Tibial artery (tissue), 4 donors: ENCODE measurements at places on chromosomes 2 and 18.

- no peak for DNase-seq
- no peak overlapping the region for H3K27ac ChIP-seq
- H3K36me3 ChIP-seq: no peaks in the 10 kb centered on the region
- H3K4me3 ChIP-seq: no peak overlapping the region
These were observed 230.6 kb upstream of the LRATD1 start for GRCh38 chr2:14401873-14402272.

- no peaks in the 10 kb centered on the region for H3K27me3 ChIP-seq
- no peak for DNase-seq
- no peaks in the 10 kb centered on the region for H3K4me1 ChIP-seq
- no peak overlapping the region for H3K27ac ChIP-seq
- H3K36me3 ChIP-seq: no peaks in the 10 kb centered on the region
These were observed 226.3 kb downstream of the CCDC85A start for GRCh38 chr2:56410140-56410539.

DNA sequence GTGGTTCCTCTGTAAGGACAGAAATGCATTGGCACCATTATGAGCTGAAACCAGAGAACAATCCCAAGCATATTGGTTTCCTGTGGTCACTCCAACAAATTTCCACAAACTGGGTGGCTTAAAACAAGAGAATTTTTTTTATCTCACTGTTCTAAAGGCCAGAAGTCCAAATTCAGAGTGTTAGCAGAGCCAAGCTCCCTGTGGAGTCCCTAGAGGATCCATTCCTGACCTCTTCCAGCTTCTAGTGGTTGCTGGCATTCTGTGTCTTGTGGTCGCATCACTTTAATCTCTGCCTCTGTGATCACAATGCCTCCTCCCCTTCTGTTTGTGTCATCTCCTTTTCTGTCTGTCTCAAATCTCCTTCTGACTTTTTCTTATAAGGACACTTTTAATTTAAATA, 380.3 kb downstream of the NYAP2 start:
- no peak overlapping the region for H3K27ac ChIP-seq
- no peaks in the 10 kb centered on the region for H3K36me3 ChIP-seq
- H3K27me3 ChIP-seq: no peaks in the 10 kb centered on the region
- peaks cover 9% of the 10 kb centered on the region for H3K4me1 ChIP-seq
- no peak overlapping the region for H3K4me3 ChIP-seq
- no peak for DNase-seq

GRCh38 chr2:219225350-219225749, 4.1 kb downstream of the ATG9A start:
- H3K4me3 ChIP-seq: no peak overlapping the region
- H3K4me1 ChIP-seq: peaks cover 30% of the 10 kb centered on the region
- no peak for DNase-seq
- H3K27me3 ChIP-seq: no peaks in the 10 kb centered on the region

GRCh38 chr18:49371786-49372185, 88.7 kb downstream of the DYM start:
- no peak overlapping the region for H3K4me3 ChIP-seq
- peaks cover 5% of the 10 kb centered on the region for H3K36me3 ChIP-seq
- no peaks in the 10 kb centered on the region for H3K4me1 ChIP-seq
- H3K27me3 ChIP-seq: no peaks in the 10 kb centered on the region
- no peak for DNase-seq

- H3K27ac ChIP-seq: peak overlapping the region; percentile 36
- H3K36me3 ChIP-seq: no peaks in the 10 kb centered on the region
- H3K4me3 ChIP-seq: no peak overlapping the region
- DNase-seq: no peak
- peaks cover 6% of the 10 kb centered on the region for H3K4me1 ChIP-seq
- H3K27me3 ChIP-seq: no peaks in the 10 kb centered on the region
These were observed 24.0 kb upstream of the COLEC12 start for GRCh38 chr18:524466-524865.

- H3K27me3 ChIP-seq: no peaks in the 10 kb centered on the region
- H3K36me3 ChIP-seq: no peaks in the 10 kb centered on the region
- H3K4me1 ChIP-seq: peaks cover 30% of the 10 kb centered on the region
- H3K4me3 ChIP-seq: no peak overlapping the region
- no peak overlapping the region for H3K27ac ChIP-seq
These were observed 78.2 kb downstream of the SH3RF3 start for GRCh38 chr2:109207176-109207575.

GRCh38 chr2:111039628-111040383, 80.9 kb upstream of the BCL2L11 start:
- no peaks in the 10 kb centered on the region for H3K4me1 ChIP-seq
- DNase-seq: no peak
- H3K27ac ChIP-seq: no peak overlapping the region
- H3K4me3 ChIP-seq: no peak overlapping the region
- peaks cover 25% of the 10 kb centered on the region for H3K27me3 ChIP-seq
- H3K36me3 ChIP-seq: no peaks in the 10 kb centered on the region

DNA sequence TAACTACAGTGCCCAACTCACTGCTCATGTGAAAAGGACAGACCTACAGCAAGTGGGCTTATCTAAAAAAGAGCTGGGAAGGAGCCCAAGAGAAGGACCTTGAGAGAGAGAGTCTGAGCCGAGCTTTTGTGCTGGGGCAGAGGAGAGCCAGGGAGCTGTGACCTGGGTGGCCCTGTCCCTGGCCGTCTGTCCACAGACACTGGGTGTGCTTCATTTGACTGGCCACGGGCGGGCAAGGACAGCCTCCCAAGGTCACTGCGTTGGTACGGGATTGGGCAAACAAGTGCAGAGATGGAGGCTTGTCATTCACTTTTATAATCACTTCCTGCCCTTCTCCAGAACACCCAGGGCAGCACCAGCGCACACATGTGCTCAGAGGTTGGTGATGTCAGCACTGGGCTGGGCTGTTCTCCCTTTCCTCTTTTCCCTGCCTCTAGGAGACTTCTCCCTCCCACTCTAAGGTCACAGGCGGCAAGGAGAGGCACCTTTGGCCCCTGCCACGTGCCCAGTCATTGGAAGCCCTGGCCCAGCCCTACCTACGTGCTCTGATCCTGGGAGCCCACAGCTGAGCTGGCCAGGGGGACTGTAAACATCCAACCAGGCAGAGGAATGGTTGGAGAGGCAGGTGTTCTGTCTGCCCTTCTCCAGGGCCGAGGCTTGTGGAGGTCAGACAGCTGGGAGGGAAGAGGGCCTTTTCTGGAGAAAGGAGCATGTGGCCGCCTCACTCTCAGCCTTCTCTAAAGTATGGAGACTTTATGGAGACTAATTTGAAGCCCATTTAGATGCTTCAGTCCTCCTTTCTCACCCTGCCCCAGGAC, 6.4 kb upstream of the PSD4 start:
- DNase-seq: peak; percentile 62
- no peaks in the 10 kb centered on the region for H3K27me3 ChIP-seq
- H3K36me3 ChIP-seq: no peaks in the 10 kb centered on the region
- H3K27ac ChIP-seq: no peak overlapping the region

GRCh38 chr2:75494137-75494769, 66.5 kb downstream of the EVA1A start:
- DNase-seq: no peak
- H3K27ac ChIP-seq: no peak overlapping the region
- no peaks in the 10 kb centered on the region for H3K36me3 ChIP-seq

DNA sequence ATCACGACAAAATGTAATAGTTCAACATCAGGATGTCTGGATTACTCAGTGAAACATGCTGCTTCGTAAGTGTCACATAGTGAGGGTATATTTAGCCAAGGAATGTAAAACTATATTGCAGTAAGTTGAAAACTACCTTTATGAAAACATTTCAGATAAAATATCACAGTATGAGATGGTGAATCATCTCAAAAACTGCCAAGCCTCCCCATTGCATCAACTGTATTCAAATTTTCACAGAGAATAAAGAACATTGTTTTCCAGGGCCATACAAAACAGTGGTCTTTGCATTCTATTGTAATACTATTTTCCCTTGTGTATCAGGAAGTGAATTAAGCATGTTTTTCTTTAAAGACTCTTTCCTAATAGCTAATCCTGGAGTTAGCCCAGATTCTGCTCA, 47.6 kb upstream of the MSTN start:
- DNase-seq: no peak
- H3K4me3 ChIP-seq: no peak overlapping the region
- H3K27me3 ChIP-seq: no peaks in the 10 kb centered on the region
- no peaks in the 10 kb centered on the region for H3K36me3 ChIP-seq
- no peaks in the 10 kb centered on the region for H3K4me1 ChIP-seq
- no peak overlapping the region for H3K27ac ChIP-seq

GRCh38 chr2:156884216-156884615, 373.3 kb upstream of the GALNT5 start:
- DNase-seq: no peak
- no peaks in the 10 kb centered on the region for H3K4me1 ChIP-seq
- no peak overlapping the region for H3K27ac ChIP-seq
- no peaks in the 10 kb centered on the region for H3K27me3 ChIP-seq
- no peaks in the 10 kb centered on the region for H3K36me3 ChIP-seq
- no peak overlapping the region for H3K4me3 ChIP-seq

GRCh38 chr2:16643099-16643498, 22.5 kb downstream of the CYRIA start:
- H3K36me3 ChIP-seq: no peaks in the 10 kb centered on the region
- H3K27ac ChIP-seq: no peak overlapping the region
- DNase-seq: no peak
- no peaks in the 10 kb centered on the region for H3K27me3 ChIP-seq
- H3K4me1 ChIP-seq: no peaks in the 10 kb centered on the region
- no peak overlapping the region for H3K4me3 ChIP-seq

GRCh38 chr2:233165895-233166661, 85.4 kb upstream of the ATG16L1 start:
- DNase-seq: peak; percentile 73
- H3K27me3 ChIP-seq: peaks cover 8% of the 10 kb centered on the region
- no peaks in the 10 kb centered on the region for H3K36me3 ChIP-seq
- peaks cover 9% of the 10 kb centered on the region for H3K4me1 ChIP-seq
- no peak overlapping the region for H3K4me3 ChIP-seq

GRCh38 chr2:170486730-170487129, 228.4 kb upstream of the SP5 start:
- no peaks in the 10 kb centered on the region for H3K36me3 ChIP-seq
- no peak for DNase-seq
- H3K27ac ChIP-seq: no peak overlapping the region

- H3K36me3 ChIP-seq: no peaks in the 10 kb centered on the region
- no peaks in the 10 kb centered on the region for H3K4me1 ChIP-seq
- no peak for DNase-seq
These were observed 145.6 kb upstream of the ALPP start for GRCh38 chr2:232232915-232233314.

DNA sequence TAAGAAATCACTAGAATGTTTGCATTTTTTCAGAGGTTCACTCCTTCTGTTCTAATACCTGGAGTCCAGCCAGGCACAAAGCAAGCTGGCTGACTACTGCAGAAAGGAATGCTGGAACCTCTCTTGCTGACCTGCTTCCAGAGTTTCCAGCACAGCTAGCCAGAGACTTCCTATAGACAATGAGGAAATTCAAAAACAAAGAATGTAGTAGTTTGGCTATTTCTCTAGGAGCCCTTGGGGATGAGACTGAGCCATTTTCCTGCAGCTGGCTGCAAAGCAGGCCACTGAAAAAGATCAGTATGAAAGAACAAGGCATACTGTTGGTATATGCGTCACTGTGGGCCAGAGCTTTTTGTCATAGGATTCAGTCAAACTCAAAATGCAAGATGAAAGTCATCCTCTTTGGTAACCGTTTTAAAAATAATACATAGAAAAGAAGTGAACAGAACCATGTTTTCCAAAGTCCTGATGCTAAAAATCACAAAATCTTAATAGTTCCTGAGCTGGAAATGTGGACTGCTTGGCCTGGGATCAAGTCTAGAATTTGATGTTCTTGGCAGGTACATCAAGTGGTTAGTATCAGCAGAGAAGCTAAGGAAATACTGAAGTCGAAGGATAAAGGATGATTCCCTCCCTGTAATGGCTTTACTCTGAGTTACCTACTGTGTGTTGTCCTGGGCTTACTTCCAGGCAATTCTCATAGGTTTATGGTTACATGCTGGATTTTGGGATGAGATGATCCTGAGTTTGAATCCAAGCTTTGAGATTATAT, 9.0 kb upstream of the DSEL start:
- no peak overlapping the region for H3K4me3 ChIP-seq
- H3K4me1 ChIP-seq: peaks cover 15% of the 10 kb centered on the region
- H3K27ac ChIP-seq: peak overlapping the region; percentile 59

- peaks cover 3% of the 10 kb centered on the region for H3K4me1 ChIP-seq
- DNase-seq: no peak
- H3K36me3 ChIP-seq: no peaks in the 10 kb centered on the region
- no peaks in the 10 kb centered on the region for H3K27me3 ChIP-seq
- no peak overlapping the region for H3K4me3 ChIP-seq
These were observed 21.6 kb downstream of the SESTD1 start for GRCh38 chr2:179243046-179243445.

- no peak for DNase-seq
- H3K4me3 ChIP-seq: no peak overlapping the region
- no peaks in the 10 kb centered on the region for H3K36me3 ChIP-seq
- no peaks in the 10 kb centered on the region for H3K27me3 ChIP-seq
These were observed 24.1 kb upstream of the APOB start for GRCh38 chr2:21067859-21068537.

- H3K4me1 ChIP-seq: no peaks in the 10 kb centered on the region
- no peak overlapping the region for H3K27ac ChIP-seq
- no peak for DNase-seq
- no peaks in the 10 kb centered on the region for H3K36me3 ChIP-seq
These were observed 291.5 kb downstream of the SP3 start for GRCh38 chr2:173673640-173674039.
